ENCODE measurements at places on chromosomes 2 and 18. TPM values are rescaled to one million over a fixed set of nuclear protein-coding genes. Genes with fewer than 3 reads are reported as not detected.

ADD2 gene
- polyA plus RNA-seq, result 52.5 TPM

QPCT gene
- not detected for polyA plus RNA-seq

FAM210A gene
- polyA plus RNA-seq, result 11.5 TPM

KCNG2 gene
- not detected for polyA plus RNA-seq

CTNNA2 gene
- 184 TPM for polyA plus RNA-seq

ANKMY1 gene
- 16.6 TPM for polyA plus RNA-seq

CFAP65 gene
- polyA plus RNA-seq, result 1.7 TPM

PIEZO2 gene
- polyA plus RNA-seq, result 0.12 TPM

CXCR1 gene
- polyA plus RNA-seq, result not detected

KCNF1 gene
- 12.9 TPM for polyA plus RNA-seq

BMP10 gene
- not detected for polyA plus RNA-seq

INHBB gene
- 0.10 TPM for polyA plus RNA-seq

NR4A2 gene
- polyA plus RNA-seq, result 0.48 TPM
